ENCODE measurements at places on chromosomes 13 and 19.

DNA sequence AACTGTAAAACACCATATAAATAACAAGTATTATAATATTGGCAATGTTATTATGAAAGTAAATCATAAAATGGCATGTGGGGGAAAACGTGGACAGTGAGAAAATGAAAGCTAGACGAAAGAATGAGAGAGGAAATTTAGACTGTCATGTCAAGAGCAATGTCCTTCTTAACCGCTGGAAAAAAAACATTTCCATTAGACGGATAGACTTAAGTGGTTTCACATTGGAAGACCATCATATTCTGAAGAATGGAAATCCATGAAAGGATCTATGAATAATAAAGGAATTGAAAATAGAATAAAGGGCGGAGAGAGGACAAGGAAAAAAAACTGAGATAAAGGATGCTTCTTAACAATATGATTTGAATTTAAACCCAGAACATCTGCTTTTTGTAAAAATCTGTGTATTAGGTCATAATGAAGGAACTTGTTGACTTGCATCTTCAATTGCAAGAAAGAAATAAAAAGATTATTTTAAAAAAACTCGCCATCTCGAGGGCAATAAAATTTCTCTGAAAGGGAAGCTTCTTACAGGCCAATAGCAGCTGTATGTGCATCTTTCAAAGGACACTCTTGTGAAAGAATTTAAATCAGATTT, 90.6 kb downstream of the SPRY2 start:
- DNase-seq = peak; percentile 45

- DNase-seq = no peak
Measured at GRCh38 chr19:16615808-16616207, 12.2 kb downstream of the MED26 start.

DNA sequence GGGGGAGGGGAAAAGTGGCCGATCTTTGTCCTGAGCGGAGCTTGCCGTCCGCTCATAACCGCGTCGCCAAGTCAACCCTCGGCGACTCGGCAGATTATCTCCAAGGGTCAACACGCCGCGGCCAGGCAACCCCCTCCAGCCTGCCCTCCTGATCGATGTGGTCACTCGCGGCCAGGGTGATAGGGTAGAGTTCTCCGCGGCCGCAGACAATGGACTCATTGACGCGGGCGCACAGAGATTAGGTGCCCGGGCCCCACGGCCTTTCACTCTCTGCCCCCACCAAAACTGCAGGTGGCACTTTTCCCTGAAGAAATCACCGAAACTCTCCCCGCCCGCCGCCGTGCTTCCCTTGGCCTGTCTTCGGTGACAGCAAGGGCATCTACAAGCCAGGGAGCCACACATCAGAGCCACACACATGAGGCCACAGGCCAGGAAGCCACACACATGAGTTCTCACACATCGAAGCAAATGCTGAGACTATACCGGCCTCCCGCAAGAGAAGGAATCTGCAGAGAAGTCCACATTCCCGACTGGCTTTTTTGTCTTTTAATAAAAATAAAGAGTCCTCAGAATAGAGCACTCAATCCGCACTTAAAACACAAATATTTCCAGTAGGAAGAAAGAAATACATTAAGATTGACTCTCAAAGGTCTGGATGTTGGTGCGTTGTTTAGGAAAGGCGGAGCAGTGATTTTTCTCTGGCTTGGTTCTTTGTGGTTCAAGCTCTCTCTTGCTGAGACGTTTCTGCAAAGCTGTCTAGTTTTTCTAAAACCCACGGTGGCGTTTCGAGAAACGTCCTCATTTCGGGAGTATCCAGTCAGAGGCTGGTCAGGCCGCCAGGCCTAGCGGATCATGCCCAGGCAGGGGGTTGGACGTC, 1.5 kb upstream of the PDX1 start:
- DNase-seq = no peak

GRCh38 chr19:46489445-46490272, 6.0 kb downstream of the PNMA8B start:
- peak; percentile 79 for DNase-seq

DNA sequence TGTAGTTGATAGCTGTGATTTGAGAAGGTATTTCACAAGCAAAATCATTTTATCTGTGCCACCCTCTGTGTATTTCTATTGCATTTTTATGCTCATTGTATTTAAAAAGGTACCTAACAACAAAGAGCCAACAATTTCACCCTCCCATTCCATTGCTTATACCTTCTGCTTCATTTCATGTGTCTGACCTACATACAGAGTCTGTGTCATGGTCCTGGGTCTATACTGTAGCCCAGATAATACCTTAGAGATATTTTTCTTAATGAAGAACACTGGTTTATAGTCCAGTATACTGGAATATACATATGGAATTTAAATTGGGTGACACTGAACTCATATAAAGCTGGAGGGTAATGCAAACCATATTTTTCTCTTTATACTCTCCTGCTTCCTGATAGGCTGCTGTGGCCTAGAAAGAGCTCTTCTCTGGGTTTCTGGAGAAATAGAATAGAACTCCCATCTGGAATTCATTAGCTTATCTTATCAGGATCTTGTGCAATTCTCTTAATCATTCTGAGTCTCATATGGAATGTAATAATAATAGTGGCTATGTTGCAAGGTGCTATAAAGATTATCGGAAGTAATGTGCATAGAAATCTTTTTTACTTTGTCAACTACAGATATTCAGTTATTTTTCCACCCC, 31.8 kb upstream of the SPART start:
- peak; percentile 61 for DNase-seq

DNA sequence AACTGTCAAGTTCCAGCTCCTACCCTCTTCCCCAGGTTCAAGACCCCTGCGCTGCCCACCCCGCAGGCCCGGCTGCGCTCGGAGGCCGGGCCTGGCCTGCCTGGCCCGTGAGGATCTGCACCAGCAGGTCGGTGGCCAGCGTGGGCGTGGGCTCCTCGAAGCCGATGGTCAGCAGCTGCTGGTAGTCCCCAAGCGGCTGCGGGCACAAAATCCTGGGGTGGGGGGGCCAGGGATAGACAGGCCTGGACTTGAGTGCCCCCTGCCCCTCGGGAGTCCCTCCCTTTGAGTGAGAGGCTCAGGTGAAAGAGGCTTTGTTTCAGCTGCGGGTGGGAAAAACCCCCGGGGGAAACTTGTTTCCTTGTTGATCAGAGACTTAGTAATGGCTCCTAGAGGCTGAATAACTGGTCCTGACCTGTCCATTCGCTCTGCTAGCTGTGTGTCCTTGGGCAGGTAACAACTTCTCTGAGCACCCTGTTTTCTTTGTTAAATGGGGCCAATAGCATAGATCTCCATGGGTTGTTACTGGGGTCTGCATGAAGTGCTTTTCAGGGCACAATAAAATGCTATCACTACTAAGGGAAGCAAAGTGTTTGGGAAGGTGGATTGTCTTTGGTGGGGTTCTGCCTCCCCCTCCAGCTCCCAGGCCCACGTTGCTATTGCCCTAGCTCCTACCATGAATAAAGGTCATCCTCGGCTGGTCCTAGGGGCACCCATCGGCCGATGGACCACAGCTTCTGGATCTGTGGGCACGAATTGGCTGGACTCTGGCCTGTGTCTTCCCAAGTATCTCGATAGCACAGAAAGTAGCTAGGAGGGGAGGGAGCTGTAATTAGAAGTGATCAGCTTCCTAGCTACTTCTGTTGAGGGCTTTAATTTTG, 3.5 kb downstream of the C19orf67 start:
- DNase-seq = no peak

DNA sequence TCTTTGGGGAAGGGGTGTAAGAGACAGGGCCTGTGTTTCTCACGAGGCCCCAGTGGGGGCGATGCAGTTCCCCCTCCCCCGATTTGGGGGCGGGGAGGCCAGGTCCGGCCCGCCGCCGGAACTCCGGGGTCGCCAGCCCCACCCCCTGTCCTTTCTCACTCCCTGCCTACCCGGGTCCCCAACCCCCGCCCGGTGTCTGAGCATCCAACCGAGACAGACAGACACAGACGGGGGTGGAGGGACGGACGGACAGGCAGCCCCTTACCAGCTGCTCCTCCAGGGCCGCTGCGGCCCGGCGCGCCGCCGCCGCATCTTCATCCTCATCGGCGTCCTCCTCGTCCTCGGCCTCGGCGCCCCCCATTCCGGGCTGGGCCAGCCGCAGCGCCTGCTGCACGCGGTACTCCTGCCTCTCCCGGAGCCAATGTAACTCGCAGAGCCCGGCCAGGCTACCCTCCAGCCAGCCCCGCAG, 397 bp downstream of the DACT3 start:
- no peak for DNase-seq

DNA sequence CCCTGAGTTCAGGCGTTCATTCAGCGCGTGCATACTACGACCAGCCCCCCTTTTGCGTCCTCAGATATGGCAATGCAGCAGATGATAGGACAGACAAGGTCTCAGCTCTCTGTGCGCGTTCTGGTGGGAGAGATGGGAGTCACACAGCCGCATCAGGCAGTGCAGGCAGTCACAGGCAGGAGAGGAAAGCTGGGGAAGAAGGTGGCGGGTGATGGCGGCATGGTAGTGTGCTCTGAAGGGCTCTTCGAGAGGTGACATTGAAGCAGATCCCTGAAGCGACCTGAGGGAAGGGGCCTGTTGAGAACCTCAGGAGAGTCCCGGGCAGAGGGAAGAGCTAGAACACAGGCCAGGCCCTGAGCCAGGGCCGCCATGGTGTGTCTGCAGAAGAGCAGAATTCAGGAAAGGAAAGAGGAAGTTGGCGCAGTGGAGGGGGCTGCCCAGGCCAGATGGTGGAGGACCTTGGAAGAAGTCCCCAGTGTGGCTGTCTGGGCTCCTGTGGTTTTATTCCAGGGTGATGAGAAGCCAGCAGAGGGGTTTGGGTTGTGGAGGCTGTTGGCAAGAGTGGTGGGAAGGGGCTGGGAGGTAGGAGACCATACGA, 3.5 kb downstream of the USF2 start:
- no peak for DNase-seq

- DNase-seq = no peak
Measured at GRCh38 chr13:108034909-108035410, 180.4 kb downstream of the LIG4 start.

GRCh38 chr19:36051236-36051635, 2.8 kb downstream of the THAP8 start:
- DNase-seq = no peak

DNA sequence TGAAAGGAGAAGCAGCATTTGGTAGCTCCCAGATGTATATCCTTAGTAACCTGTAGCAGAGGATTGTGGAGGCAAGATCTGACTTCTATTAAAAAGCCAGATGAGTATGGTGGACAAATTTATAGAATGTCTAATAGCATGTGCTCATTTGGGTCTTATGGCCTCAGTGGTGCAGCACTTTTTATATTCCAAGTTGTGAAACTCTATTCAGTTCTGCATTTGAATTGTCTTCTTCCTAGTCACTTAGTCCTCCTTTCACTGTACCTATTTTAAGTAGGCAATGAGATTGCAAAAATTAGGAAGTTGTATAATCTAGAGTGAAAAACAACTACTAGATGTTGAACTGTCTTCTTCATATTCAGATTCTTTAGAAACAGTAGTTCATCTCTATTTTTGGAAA, 412.5 kb upstream of the PCDH9 start:
- no peak for DNase-seq

GRCh38 chr13:60629158-60629557, 232.1 kb downstream of the TDRD3 start:
- no peak for DNase-seq

DNA sequence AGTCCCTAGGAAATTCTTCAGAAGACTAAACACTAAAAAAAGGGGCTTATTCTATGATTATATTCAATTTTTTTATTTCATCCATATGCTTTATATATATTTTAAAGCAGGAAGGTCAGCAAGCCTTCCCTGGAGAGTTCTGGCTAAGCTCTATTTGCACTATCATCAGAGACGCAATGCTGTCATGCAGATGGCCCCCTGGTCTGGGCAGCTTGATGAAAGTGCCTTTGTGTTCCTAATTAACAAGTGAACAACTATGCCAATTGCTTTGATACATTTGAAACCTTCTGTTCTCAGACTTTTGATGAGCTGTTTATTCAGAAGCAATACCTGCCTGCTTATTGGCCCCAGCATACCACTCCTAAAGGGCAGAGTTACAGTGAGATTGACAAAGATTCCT, 1344.6 kb downstream of the OLFM4 start:
- DNase-seq = no peak

- DNase-seq = peak; percentile 92
Measured at GRCh38 chr19:18417250-18418028, 1.8 kb upstream of the SSBP4 start.

- peak; percentile 74 for DNase-seq
Measured at GRCh38 chr13:91145571-91146205, 201.8 kb upstream of the MIR17HG start.

- DNase-seq = peak; percentile 75
Measured at GRCh38 chr13:50677687-50678463, 165.6 kb downstream of the DLEU7 start.

DNA sequence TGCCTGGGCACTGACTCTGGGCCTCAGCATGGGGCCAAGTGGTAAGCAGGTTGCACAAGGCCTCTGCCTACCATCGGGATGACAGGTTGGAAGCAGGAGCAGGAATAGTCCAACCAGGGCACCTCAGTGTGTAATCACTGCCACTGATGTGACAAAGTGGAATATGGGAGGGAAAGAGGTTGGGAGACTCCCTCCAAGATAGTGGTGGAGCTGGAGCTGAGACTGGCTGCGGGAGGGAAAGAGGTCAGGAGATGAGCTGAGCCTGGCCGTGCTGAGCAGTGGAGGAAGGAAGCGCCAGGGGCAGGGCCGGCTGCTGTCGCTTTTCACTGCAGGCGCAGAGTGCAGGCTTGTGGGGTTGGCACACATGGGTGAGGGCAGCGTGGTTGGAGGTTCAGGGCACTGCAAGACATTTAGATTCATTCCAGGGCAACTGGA, 6.8 kb downstream of the UPF3A start:
- DNase-seq = no peak

DNA sequence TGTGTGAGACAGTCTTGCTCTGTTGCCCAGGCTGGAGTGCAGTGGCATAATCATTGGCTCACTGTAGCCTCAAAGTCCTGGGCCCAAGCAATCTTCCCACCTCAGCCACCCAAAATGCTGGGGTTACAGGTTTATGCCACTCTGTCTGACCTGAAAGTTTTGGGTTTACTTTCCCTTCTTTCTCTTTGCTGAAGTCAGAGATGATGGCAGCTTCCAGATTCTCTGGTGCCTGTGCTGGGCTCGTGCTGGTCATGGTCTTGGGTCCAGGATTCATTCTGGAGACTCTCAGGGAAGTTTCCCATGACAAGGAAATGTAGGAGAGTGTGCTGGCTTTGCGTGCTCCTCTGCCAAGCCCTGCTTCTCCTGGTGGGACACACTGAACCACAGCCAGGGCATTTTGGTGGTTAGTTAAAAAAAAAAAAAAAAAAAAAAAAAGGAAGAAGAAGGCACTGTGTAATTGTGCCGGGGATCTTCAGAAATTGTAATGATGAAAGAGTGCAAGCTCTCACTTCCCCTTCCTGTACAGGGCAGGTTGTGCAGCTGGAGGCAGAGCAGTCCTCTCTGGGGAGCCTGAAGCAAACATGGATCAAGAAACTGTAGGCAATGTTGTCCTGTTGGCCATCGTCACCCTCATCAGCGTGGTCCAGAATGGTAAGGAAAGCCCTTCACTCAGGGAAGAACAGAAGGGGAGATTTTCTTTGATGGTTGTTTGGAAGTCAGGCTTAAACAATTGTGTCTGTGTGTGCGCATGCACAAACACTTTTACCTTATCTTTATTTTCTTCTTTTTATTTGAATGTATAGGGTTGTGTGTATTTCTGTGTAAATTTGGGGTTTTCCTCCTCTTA, at the start of gene ALOX5AP:
Gene ALOX5AP (plus strand): TSS at position 519 of the 847 bp plus-strand sequence. CDS start 63 bp downstream, at position 582.
- peak; percentile 32 for DNase-seq
